ENCODE measurements at places on chromosomes 5 and 9.
A peak's percentile ranks its signal among the peaks of the same experiment; 100 is the strongest.

DNA sequence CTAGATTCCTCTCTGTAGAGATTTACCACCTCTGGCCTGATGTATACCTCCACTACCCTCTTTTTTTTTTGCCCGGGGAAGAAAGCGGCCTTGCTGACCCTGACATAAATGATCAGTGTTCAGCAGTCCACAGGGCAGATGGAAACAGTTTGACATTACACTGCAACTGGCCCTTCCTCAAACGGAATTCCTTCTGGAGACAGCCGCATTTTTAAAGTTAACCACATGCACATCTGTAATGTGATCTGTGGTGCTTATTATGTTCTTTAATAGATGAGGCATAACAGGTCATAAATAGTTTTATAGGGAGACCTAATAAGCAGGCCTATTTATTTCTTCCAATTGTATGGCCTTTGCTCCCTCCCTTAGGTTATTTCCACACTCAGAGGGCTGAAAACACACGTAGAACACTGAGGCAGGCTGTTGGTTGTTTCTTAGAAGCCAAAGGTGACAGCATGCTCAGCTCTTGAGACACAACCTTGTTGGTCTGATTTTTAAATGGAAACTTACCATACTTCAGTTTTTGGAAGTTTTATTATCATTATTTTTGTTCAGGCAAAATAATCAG is 84.0 kb upstream of the APC start:
- no peak for DNase-seq

DNA sequence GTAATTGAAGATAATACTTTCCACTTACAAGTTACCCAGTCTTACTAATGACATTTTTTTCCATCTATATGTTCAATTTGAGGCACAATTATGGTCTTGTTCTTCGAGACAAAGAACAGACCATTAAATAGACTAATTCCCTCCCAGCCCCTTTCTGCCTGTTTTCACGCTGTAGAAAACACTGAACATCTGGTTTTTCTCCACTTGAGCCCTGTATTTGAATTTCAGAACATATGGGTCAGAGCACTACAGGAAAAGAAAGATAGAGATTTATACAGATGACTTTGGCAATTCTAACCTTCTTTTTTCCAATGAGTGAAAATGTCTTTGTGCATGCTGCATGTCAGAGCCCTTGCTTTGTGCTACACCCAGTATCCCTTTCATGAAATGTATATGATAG is 506.9 kb downstream of the LRRC70 start:
- DNase-seq: no peak

DNA sequence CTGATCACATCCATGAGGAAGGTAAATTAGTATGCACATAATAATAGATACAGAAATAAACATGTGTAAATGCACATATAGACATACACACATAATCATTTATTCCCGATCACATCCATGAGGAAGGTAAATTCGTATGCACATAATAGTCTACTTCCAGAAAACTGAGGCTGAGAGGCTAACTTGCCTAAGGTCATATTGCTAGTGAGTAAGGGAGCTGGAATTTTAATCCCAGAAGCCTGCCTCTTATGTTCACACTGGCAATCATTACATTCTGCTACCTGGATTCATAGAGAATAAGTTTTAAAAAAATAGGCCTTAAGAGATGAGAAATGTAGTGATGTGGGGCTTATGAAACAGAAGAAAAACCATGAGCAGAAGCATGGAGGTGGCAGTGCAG is 716.3 kb downstream of the BRINP1 start:
- DNase-seq: no peak

- no peak for DNase-seq
Measured at GRCh38 chr5:124962735-124963134, 216.3 kb upstream of the ZNF608 start.

GRCh38 chr5:127441799-127442484 is 75.5 kb upstream of the PRRC1 start:
- DNase-seq: no peak

DNA sequence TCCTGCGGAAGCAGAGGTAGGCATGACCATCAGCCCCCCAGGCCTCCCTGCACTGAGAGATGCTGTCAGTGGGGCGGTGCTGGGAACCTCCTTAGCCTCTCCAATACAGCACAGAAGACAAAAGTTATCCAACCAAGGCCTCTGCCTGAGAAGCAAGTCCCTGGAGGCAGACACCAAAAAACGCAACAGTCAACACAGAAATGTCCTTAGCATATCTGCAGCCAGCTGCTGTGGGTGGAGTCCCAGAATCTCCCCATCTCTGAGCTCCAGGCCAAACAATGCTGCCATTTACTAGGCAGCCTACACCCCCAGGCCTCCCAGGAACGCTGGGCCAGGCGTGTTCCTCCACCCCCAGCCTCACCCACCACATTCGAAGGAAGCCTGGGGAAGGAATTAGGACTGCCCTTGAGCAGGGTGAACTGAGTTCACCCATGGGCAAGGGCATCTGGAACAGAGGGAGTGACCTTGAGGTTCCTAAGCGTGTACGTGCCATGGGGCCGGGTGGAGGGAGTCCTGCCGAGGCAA is 43.7 kb downstream of the STK10 start:
- peak; percentile 49 for DNase-seq

GRCh38 chr5:104345222-104346016 is 782.8 kb upstream of the NUDT12 start:
- DNase-seq: no peak

DNA sequence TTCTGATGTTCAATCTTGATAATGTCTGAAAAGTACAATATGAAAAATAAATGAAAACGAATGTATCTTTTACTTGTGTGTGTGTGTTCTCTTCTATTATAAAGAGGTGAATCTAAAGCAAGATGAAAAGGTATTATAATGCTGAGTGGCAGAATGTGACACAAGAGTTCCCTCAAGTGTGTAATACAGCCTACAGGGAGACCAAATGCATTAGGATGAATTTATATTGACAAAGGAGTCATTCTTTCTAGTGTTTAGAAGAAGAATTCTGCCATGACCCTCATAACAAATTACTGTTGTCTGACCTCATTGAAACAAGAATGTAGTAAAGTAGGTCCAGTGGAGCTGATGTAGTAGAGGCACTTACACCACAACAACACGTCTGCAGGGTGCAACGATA is 1119.0 kb upstream of the CDH10 start:
- DNase-seq: no peak

- DNase-seq: no peak
Measured at GRCh38 chr5:1670351-1670750, 129.3 kb downstream of the MRPL36 start.

- no peak for DNase-seq
Measured at GRCh38 chr5:72584466-72584865, 77.3 kb upstream of the ZNF366 start.

DNA sequence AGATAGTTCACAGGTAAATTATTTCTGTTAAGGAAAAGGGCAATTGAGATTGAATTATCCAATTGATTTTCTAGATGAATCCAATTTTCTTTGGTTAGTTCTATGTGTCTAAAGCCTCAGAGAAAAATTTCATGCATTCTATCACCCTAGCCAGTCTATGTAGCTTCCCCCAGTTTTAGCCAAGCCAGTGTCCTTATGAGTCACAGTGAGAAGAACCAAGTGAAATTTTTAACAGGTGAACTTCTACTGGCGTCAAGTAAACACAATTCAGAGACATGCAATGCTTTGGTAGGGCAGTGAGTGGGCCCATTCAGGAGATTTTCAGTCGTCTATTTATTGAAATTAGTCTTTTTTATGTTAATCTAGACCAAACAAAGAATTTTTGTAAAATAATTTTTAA is 1077.4 kb upstream of the ARRDC3 start:
- DNase-seq: no peak

GRCh38 chr9:3330792-3331420 is 194.9 kb downstream of the RFX3 start:
- DNase-seq: no peak

- no peak for DNase-seq
Measured at GRCh38 chr5:130078661-130079060, 174.4 kb downstream of the CHSY3 start.

DNA sequence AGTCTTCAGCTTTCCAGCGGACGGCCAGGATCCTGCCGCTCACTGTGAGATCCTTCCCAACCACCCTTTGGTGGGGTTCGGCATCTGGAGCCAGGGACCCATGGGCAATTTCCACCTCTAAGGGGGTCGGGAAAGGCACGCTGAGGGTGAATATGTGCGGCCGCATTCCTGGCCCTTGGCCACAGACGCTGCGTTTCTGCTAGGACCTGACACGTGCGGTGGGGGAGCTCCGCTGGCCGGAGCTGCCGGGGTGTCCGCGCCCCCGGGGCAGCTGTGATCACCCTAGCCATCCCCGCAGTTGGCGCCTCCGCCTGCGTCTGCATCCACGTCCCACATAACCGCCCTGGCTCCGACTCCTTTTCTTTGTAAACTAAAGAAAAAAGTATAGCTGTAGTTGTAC is 5.3 kb upstream of the DNAJA1 start:
- DNase-seq: no peak

DNA sequence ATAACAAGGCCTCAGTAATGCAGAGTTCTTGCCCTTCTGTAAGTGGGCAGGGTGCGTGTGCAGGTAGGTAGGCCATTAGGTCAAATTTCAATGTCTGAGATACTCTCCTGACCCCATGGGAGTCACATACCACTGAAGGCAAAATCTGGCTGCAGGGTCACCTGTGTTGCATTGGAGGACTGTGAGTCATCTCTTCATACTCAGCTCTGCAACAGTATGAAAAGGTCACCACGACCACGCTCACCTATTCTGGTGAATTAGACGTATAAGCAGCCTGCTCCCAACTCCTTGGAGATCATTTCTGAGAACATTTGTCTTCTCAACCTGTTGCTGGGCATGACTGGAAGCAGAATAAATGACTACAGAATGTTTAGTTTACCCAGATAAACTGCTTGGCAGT is 599.8 kb downstream of the PDE4D start:
- no peak for DNase-seq

GRCh38 chr9:126454795-126455194 is 128.2 kb downstream of the MVB12B start:
- no peak for DNase-seq

GRCh38 chr5:157351802-157352092 is 85.8 kb downstream of the CYFIP2 start:
- no peak for DNase-seq

- peak; percentile 68 for DNase-seq
Measured at GRCh38 chr5:72956324-72957140, 691 bp downstream of the FCHO2 start.

DNA sequence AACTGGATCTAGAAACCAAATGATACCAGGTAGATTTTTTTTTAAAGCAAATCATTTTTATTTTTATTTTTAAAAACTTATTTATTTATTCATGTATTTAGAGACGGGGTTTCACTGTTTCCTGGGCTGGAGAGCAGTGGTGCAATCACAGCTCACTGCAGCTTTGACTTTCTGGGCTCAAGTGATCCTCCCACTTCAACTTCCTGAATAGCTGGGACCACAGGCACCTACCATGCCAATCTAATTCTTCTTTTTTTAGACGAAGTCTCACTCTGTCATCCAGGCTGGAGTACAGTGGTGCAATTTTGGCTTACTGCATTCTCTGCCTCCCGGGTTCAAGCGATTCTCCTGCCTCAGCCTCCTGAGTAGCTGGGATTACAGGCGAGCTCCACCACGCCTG is 41.3 kb upstream of the CDK20 start:
- DNase-seq: no peak

- no peak for DNase-seq
Measured at GRCh38 chr5:1079486-1079885, 32.4 kb downstream of the SLC12A7 start.

GRCh38 chr5:136780518-136780917 is 415.2 kb upstream of the TRPC7 start:
- DNase-seq: no peak

DNA sequence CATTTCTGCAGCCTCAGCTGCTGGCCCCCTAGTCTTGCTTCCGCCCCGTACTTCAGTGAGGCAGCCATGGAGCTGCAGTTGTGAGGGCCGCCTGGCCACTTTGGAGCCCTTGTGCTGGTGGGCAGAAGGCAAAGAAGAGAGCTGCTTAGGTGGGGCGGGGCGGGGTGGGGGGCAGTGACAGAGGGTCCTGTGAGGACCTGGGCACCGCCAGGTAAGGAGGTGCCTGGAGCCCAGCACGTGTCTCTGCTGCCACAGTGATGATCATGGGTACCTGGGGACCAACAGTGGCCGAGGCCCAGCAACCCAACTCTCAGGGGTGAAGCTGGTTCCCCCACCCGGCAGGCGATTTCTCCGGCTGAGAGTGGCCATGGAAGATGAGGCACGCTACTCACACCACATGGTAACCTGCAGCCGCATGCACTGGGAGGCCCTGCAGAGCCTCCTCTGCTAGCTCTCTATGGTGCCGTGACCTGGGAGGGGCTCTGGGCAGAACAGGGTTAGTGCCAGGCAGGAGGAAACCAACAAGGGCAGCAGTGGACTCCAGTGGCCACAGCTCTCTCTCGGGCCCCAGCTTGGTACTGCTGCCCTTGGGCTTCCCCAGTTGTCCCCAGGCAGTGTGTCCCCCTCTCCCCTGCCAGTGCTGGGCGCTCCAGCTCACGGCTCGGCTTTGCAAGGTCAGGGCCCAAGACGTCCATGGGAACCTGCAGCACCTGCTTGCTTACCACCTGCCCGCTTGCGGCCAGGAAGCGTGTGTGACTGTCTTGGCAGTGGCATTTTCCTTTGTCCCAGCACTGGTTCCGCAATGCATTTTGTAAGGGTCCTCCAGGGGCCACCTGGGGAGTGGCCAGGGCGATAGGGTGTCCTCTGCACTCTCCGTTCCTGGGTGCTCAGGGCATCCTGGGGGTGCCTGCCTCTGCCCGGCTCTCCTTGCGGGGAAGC is 24.0 kb downstream of the NDUFS6 start:
- DNase-seq: no peak

DNA sequence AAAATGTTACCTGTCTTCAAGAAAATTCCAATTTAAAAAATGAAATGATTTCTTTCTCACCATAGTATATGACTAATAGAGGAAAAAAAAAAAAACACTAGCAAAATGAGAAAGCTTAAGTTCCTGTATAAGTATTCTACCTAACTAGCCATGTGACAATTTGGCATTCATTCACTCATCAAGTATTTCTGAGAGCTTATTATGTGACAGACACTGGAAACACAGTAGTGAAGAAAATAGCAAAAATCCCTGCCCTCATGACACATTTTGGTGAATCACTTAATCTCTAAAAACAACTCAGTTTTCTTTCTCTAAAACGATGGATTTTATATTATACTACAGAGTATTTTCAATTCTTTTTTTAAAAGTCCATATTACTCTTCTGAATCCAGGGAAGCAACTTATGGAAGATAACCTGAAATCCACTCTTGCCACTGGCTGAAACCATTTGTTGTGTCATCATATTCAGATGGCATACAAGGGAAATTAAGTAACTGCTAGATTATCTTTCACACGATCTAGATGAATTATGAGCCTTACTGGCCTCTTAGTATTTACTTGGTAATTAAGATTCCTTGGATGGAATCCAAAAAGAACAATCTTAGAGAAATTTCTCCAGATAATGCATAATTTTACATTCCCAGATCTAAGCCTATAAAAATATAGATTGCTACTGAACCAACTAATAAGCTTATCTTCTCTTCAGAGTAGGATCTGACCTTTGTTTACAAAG is 5.5 kb downstream of the PTBP3 start:
- no peak for DNase-seq

GRCh38 chr5:32020271-32020670 is 153.8 kb downstream of the GOLPH3 start:
- DNase-seq: no peak

- no peak for DNase-seq
Measured at GRCh38 chr5:145203193-145203592, 631.9 kb downstream of the PRELID2 start.

All from mucosa of descending colon (tissue), 3 donors.